ENCODE measurements at places on chromosomes 16 and 17.

GRCh38 chr16:15782573-15783365 lies 74.1 kb downstream of the MYH11 start:
- no peak for DNase-seq

DNA sequence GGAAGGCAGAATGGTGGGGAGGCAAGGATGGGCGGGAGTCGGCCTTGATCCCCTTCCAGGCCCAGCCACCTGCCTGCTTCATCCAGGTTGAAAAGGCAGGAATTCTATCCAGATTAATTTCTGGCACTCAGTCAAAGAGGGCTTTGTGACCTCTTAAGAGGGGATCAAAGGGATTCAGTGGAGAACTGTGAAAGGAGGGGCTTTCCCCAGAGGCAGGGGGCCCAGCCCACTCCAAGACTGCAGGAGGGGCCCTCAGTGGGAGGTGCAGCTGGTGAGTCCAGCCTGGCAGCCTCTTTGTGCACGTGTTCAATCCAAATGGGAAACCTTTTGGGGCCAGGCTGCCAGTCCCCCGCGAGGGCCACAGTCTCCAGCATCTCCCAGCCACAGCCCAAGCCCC lies 148.5 kb upstream of the PLCG2 start:
- DNase-seq = no peak

DNA sequence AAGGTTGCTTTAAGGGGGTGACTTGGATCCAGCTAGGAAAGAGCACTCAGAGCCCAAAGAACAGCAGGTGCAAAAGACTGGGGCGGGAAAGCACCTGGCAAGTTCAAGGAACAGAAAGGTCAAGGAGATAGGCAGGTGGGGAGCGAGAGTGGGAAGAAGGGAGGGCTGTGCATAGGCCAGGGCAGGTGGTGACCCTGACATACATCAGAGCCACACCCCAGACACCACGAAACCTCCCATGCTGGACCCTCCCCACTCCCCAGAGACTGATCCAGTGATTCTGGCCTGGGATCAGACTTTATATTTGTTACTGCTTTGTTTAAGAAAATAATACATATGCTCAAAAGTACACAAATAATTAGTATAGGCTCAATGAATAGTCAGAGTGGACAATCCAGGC lies 48.5 kb upstream of the RBFOX3 start:
- no peak for DNase-seq

DNA sequence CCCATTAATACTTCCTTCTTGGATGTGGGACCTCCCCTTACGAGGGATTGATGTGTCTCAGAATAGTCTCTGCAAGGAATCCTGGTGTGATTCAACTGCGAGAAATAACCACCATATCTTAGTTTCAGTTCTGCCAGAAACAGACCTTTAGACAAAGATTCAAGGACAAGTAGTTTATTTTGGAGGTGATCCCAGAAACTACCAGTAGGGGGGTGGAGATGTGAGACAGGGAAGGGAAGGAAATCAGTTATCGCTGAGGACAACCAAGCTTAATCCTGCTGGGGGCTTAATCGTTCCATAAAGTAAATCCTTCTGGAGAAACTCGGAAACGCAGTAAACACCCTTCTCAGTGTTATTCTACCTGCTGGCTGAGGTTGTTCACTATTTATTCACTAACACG lies 5.0 kb upstream of the SDR42E1 start:
- DNase-seq = no peak

- no peak for DNase-seq
These were observed 11.0 kb upstream of the MVD start for GRCh38 chr16:88673716-88674379.

- peak; percentile 70 for DNase-seq
These were observed 17.6 kb downstream of the HIGD1B start for GRCh38 chr17:44865231-44865660.

DNA sequence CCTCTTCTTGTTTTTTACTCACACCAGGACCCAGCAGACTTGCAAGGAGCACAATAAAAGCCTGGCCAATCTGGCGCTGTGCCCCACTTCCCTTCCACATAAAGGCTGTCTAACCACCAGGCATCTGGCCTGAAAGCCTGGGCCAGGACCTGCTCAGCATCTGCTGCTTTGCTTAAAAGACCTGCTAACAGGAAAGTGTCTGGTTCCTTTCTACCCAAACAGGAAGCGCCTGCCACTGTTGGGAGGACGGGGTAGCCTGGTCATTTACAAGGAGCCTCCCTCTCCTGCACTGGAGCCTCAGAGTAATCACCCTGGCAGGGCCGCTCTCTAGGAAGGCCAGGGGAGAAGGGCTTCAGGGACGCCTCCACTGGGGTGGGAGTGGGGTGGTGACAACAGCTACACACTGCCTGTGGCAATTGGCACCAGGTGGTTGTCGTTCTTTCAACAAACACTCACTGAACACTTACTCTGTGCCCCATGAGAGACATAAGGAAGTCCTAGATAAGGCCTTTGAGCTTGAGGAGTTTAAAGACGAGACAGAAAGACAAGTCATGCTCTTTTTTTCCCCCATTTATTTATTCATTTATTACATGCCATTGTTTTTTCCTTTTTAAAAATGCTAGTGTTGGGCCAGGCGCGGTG lies 6.3 kb upstream of the MMP28 start:
- DNase-seq = peak; percentile 26

Data from stimulated activated naive CD4-positive, alpha-beta T cell (primary cell).